AG08395 (cell line): ENCODE measurements at places on chromosomes 6 and 20.

- no peak for DNase-seq
Observed at GRCh38 chr6:21348146-21348503, 245.4 kb upstream of the SOX4 start.

- no peak for DNase-seq
Observed at GRCh38 chr6:168686029-168686738, 245.2 kb downstream of the SMOC2 start.

- peak; percentile 45 for DNase-seq
Observed at GRCh38 chr6:47631269-47631772, 67.1 kb upstream of the ADGRF4 start.

GRCh38 chr20:46691196-46691595, 2.0 kb upstream of the TP53RK start:
- no peak for DNase-seq

DNA sequence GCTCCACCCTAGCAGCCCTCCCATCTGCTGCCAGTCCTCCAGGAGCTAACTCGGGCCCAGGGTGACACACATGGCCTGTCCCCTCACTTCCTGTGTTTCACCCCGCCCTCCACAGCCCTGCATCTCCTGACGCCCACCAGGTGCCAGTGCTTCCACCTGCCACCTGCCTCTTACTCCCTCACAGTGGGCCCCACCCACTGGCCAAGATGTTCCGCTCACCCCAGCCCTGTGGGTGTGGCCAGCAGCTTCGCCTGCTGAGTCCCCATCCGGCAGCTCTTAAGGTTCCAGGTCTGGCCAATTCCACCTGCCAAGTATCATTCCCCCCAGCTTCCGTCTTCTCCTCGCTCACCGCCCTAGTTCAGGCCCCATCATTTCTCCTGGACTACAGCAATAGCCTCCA, 184.1 kb downstream of the MBOAT1 start:
- DNase-seq = no peak

DNA sequence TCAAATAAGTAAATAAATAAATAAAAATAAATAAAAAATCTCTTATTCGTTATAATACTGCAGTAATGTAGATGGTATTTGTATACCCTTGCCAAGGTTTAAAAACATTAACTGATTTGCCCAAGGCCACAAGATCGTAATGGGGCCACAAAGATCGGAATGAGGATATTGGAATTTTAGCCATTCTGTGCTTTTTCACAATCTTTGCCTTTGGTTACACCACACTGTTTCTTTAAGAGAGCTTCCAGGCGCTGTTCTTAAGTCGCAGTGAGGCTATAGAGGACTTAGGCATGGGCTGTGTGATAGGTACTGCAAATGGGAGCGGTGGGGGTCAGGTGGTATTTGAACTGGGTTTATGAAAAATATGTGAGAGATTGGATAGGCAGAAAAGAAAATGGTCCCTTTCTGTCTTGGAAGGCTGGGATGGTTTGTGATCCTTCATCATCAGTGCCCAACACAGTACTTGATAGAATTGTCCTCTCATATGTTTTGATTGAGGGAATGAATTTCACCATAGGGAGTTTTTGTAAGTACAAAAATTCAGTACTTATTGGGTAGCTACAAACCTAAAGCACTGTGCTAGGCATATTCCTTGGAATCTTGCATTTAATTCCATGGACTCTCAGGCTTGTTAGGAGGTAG, 1.4 kb downstream of the NUS1 start:
- no peak for DNase-seq

- peak; percentile 77 for DNase-seq
Observed at GRCh38 chr6:157823001-157823527, at the start of gene SNX9. Gene SNX9 (plus strand): TSS chr6:157823246. CDS start chr6:157823435, 189 bp downstream.
